ENCODE measurements at places on chromosomes 12 and 14.

GRCh38 chr12:53172352-53172751 lies 8.2 kb upstream of the ZNF740 start:
- no peak for DNase-seq

DNA sequence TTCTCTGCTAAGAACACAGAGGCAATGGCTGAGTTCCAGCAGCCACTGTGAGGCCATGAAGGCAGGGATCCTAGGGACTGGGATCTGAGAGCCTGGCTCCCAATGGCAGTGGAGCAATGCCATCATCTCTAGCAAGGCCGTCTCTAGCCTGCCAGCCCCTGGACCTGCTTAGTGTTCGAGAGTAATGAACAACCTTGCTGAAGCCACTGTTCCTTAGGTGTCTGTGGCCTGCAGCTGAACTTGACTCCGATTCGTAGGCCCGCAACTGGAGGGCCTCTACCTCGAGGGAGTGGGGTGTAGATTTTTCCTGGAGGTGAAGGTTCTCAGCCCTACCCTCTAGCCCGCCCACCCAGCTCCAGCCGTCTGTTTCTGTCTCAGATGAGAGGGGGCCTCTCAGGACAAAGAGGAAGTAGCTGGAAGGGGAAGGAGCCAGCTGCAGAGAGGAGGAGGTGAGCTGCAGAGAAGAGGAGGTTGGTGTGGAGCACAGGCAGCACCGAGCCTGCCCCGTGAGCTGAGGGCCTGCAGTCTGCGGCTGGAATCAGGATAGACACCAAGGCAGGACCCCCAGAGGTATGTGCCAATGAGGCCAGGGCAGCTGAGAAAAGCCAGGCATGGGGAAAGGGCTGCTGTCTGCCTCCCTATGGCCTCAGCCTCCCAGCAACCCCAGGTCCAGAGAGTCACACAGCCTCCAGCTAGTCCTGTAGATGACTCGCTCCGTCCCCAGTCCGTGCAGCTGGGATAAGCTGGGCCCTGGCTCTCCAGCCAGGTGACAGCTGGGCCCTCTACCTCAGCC lies at the start of gene PLD4:
TSS of gene PLD4 (plus strand) at position 459 of the 793 bp plus-strand sequence. CDS start 2,262 bp downstream, outside the sequence.
- DNase-seq = no peak

DNA sequence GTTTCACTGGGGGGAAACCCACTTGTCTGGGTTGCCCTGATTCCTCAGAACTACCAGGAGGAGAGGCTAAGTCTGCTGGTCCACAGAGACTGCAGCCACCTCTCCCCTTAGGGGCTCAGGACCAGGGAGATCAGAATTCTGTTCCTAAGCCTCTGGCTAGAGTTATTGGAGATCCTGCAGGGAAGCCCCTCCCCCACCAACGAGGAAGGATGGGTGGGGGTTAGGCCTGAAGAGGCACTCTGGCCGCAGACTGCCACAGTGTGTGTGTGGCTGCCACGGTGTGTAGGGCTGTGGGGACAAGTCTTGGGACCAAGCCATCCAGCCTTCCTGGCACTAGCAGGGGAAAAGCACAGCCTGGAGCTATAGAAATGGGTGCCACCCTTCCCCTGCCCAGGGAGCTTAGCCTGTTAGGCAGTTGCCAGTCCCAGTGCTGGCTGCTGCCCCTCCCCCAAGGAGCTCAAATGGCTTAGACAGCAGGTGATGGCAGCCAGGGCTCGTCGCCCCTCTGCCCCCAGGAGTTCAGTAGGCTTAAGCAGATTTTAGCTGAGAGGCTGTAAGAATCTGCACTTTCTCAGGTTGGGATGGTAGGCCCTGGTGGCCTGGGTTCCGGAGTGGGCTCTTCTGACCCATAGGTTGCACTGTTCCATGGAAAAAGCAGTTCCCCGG lies 107.7 kb downstream of the ERGIC2 start:
- DNase-seq = no peak

DNA sequence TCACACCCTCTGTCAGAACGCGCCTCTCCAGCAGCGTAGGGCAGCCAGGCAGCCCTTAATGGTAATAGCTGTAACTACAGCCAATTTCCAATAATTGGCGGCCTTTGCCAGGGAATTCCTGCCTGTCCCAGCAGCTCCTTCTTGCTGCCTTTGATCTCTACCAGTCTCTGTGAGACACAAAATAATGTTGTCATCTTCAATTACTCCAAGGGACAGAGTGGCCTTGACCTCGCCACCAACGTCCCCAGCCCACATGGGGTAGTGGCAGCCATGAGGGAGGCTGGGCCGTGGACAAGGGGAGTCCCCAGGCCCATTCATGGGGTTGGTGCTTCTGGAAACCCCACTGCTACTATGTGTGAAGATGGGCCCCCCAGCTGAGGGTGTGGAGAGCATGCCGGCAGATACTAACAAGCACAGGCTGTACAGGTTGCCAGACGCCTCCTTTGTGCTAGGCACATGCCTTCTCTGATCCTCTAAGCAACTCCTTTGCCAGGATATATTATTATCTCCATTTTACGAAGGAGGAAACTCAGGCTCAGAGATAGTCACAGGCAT lies 17.4 kb upstream of the CLMN start:
- no peak for DNase-seq

GRCh38 chr12:56206452-56207166 lies 15.1 kb downstream of the RNF41 start:
- no peak for DNase-seq

GRCh38 chr12:8584004-8584403 lies 28.7 kb downstream of the AICDA start:
- DNase-seq = no peak

DNA sequence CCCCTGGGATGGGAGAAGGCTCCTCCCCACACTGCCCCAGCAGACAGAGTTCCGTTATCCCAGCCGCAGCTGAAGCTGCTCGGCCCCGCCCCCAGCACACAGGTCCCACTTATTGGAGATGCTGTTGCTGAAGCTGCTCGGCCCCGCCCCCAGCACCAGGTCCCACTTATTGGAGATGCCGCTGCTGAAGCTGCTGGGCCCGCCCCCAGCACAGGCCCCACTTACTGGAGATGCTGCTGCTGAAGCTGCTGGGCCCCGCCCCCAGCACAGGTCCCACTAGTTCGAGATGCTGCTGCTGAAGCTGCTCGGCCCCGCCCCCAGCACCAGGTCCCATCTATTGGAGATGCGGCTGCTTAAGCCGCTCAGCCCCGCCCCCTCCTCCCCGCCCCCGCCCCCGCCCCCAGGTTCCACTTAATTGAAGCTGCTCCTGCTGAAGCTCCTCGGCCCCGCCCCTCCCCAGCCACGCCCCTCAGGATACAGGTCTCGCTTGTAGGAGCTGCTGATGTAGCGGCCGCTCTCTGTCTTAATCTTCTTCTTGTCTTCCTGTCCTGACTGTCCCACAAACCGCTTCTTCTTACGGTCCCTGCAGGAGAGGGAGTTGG lies 12.0 kb downstream of the CFAP73 start:
- no peak for DNase-seq

GRCh38 chr12:115044073-115044472 lies 360.1 kb upstream of the TBX3 start:
- no peak for DNase-seq

DNA sequence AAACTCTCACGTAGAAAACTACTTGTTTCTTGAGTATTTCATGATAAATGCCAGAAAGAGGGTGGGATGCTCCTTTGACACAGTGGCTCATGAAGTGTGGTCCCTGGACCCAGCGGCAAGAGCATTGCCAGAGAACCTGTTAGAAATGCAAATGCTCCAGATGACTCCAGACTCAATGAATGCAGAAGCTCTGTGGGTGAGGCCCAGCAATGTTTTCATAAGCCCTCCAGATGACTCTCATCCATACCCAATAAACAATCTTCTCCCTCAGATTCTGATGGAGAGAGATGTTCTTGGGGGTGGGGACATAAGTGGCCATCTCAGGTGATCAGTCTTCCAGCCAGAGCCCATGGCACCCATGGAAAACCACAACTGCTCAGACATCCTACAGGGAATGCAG lies 88.9 kb downstream of the SMOC1 start:
- no peak for DNase-seq

DNA sequence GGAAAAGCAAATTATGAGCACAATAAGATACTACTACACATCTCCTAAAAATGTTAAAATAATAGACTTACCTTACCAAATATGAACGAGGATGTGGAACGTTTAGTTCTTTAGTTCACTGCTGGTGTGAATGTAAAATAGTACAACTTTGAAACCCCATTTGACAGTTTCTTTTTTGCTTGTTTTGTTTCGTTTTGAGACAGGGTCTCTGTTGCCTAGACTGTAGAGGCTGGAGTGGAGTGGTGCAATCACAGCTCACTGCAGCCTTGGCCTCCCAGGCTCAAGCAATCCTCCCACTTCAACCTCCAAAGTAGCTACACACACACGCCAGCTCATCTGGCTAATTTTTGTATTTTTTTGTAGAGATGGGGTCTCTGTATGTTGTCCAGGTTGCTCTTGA lies 136.4 kb upstream of the FAR2 start:
- DNase-seq = no peak

DNA sequence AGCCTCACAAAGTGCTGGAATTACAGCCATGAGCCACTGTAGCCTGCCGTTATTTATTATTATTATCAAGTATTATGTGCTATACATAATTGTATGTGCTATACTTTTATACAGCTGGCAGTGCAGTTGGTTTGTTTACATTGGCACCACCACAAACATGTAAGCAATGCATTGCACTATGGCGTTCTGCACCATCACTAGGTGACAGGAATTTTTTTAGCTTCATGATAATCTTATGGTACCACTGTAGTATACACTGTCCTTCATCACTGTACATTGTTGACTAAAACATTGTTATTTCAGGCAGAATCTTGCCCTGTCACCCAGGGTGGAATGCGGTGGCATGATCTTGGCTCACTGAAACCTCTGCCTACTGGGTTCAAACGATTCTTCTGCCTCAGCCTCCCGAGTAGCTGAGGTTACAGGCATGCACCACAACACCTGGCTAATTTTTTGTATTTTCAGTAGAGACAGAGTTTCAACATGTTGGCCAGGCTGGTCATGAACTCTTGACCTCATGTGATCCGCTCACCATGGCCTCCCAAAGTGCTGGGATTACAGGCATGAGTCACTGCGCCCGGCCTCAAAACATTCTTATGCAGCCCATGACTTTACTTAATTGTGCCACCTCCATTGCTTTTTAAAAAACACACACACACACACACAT lies 17.1 kb downstream of the MRPL42 start:
- DNase-seq = no peak

DNA sequence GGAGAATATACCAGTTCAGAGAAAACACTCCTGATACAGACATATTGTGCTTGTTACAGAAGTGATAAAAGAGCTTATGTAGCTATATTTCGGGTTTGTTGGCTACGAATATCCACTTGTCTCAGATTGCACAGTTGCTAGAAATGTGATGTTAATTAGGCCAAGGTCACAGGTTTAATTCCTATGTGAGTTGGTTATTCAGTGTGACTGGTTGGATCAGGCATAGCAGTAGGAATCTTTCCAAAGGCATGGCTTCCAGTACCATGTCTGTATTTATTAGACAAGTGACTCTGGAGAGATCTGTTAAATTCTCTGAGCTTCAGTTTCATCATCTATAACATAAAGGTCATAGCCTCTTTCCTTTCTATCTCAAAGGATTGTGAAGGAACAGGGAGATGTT lies 152.7 kb upstream of the KITLG start:
- DNase-seq = no peak

DNA sequence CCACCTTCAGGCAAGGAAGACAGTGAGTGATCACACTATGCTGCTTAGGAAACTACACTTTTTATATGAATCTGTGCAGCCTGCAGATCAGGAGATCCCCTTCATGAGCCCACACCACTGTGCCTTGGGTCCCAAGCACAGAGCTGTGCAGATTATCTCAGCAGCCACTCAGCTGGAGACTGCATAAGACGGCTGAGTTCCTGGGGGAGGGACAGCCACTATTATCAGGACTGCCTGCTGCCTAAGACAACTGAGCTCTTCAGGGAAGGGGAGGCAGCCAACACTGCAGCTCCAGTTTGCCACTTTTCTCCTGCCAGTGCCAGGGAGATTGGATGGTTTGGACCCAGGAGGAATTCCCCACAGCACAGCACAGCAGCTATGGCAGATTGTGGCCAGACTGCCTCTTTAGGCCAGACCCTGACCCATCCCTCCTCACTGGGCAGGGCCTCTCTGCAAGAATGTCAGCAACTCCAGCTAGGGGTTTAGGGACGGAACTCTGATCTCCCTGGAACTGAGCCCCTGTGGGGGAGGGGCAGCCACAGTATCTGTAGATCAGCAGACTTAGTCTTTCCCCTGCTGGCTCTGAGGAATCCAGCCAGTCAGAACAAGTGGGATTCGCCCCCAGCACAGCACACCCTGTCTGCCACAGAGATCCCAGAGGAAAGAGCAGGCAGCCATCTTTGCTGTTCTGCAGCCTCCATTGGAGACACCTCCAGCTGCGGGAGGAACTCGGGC lies 141.3 kb downstream of the KLHL28 start:
- no peak for DNase-seq

DNA sequence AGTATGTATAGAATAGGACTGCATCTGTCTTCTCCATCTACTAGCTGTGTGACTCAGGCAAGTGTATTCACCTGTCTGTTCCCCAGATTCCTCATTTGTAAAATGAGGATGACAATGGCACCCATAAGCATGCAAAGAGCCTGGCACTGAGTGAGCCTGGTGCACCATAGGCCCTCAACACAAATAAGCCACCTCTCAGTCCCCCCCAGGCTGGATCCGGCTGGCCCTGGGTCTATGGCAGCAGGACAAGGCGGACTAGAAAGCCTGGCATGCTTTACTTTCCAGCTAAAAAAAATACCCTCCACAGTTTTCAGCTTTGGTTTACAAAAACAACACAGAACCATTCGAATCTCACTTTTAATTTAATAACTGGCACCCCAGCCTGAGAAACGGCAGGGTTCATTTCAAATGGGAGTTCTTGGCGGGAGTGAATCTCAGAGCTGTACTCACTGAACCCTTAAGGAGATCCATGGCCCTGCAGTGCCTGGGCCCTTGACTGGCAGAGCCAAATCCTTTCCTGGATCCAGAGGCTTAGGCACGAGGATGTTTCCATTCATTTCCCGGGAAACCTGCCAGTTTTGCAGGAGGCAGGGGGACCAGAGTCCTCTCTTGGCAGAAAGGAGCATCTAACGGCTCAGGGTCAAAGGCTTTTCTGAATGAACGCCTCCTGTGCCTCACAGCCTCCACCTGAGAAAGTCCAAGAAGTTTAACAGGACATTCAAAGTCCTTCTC lies 17.7 kb downstream of the SYNE3 start:
- DNase-seq = no peak

GRCh38 chr14:73452341-73453186 lies 5.8 kb downstream of the NUMB start:
- no peak for DNase-seq

- no peak for DNase-seq
Observed at GRCh38 chr14:96103560-96104460, 64.6 kb downstream of the C14orf132 start.

- DNase-seq = no peak
Observed at GRCh38 chr12:3464561-3464960, 26.4 kb upstream of the PRMT8 start.

DNA sequence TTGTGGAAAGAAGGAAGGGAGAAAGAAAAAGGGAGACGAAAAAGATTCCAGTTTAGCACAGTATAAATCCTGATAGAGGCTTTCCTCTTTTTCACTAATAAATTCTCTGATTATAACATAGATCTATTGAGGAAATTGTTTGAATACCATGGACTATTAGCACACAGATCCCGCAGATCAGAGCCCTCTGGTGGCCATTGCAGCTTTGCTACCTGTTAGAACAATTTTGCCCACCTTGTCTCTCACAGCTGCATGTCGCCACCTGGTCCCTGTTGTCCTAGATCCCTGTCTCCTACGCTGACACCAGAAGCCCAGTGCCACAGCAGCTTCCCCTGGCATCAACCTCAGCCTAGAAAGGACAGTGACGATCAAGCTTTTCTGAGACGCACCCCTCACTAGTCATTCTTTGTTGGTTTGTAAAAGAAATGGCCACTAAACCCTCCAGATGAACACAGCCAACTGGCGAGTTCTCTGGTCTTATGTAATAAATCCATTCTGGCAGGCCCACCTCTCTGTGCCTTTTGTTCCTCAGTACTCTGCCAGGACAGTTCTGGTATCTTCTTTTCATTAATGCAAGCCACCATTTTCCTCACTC lies 9.9 kb downstream of the GPHB5 start:
- no peak for DNase-seq
